ENCODE measurements at places on chromosomes 12 and 14.

DNA sequence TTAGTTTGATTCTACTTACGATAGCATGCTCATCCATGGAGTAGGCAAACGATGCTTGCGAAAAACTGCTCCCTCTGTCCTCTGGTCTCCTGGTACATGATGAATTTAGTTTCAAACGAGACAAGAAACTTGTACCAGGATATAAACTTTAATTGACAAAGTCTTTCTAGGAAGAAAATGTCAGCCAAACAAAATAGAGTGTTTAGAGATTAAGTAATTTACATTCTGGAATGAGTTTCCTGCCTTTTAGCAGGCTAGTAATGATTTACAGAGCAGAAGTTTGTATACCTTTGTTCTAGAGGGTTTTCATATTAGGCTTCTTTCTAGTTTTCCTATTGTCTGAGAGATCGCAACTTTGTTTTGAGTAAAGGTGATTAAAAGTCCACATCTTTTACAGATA, 206.9 kb downstream of the RPL10L start:
- no peak for DNase-seq

DNA sequence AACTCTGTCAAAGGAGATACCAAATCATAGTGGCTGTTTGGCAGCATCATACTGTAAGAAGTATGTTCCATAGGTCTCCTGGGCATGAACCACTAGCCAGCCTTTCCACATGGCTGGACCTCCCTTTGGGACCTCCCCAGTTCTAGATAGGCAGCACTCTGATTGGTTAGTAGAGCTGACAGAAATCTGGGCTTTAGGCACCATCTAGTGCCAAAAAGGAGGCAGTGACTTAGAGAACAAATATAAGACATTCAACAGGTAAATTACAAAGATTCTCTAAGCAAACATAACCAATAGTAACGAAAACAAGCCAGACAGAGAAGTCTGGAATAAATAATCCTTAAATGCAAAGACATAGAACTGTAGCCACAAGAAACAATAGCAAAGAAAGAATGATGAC, 148.0 kb upstream of the PDE3A start:
- no peak for DNase-seq

DNA sequence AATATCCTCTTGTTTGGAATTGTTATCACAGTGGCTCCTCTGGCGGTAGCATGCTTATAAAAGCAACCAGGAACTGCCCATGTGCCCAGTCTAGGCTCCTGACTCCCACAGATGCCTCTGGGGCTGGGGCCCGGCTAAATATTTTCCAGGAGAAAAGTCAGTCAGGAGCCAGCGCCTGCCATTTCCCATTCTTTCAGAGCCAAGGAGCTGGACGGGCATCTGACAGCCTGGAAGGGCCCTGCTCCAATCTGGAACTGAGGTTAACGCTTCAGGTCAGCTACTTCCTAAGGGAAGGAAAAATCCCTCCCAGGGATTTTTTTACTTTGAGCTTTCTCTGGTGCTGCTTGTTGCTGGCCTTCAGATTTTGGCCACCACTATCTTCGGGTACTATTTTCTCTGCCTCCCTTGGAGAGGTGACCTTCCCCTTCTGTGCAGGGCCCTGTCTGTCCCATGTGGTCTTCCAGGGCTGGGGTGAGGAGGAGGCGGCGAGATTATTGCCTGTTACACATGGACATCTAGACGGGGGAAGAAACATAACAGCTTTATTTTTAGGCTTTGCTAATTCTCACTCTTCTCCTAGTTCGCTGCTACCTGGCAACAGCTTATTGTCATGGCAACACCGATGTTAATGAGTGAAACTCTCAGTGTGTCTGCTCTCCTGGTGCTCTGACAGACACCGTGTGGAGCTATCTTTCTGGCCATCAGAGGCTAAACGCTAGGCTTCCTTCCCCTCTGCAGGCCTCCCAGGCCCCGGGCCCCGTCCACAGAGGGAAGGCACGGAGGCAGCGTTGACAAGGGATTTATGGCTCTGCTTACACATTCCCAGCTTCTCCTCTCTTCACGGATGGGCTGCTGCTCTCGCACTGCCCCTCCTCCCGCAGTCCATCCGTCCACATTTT, 160.4 kb downstream of the CACNA1C start:
- DNase-seq = no peak

- no peak for DNase-seq
Measured at GRCh38 chr12:71636704-71637115, 26.9 kb downstream of the ZFC3H1 start.

- DNase-seq = no peak
Measured at GRCh38 chr14:58830121-58830520, 192.4 kb downstream of the DACT1 start.

GRCh38 chr12:67091204-67091603, 178.0 kb upstream of the CAND1 start:
- no peak for DNase-seq

Measured in activated naive CD4-positive, alpha-beta T cell treated with anti-CD3 and anti-CD28 coated beads, Interleukin-2, amount 50 U/mL, for 16 hours (primary cell).